ENCODE measurements at places on chromosomes 12 and 14.

- no peak for DNase-seq
Observed at GRCh38 chr12:1189163-1189562, 198.1 kb downstream of the ERC1 start.

GRCh38 chr12:4272424-4273272 lies 914 bp upstream of the CCND2 start:
- no peak for DNase-seq

DNA sequence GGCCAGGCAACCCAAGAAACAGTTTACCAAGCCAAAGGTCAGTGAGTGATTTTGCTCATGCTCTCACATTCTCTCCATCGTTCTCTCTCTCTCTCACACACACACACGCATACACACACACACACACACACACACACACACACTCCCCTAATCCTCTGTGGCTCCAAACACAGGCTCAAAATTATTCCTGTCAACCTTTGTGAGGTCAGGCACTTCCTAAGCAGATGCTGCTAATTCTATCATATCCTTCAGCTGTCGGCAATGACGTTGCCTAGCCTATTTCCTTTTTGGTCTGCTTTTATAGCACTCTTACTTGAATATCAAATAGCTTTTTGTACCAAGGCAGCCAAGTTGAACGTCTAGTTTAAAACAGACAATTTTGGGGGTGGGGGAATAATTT lies 98.9 kb upstream of the EGLN3 start:
- no peak for DNase-seq

DNA sequence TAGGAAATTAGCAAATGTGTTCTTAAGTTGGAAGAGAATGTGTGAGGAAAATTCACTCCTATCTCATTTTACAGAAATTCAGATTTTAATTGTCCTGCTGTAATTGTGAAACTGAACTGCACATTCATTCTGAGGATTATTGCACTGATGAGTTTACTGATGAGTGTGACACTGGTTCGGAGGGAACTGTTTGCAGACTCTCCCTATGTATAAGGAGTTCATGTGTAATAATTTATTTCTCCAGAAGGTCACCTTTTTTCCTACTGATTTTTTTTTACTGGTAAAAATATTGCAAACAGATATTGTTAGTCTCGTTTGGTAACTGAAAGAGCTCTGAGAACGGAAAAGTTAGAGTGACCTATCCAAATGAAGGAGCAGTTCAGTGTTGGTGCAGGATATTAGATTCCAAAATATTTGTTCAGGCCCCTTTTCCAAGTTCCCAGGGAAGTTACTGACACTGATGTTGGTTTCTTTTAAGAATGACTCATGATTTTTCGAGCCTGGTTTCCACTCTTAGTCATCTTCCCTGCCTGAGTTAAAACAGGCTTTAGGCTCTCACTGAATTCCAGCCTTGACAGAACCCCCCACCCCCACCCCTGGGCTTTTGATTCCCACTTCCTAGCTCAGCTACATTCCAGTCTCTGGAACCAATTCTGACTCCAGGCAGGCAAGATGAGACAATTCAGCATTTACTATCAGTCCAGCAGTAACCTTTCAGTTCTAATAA lies 18.4 kb downstream of the ANO6 start:
- DNase-seq = no peak

- no peak for DNase-seq
Observed at GRCh38 chr12:119082016-119082415, 96.7 kb upstream of the HSPB8 start.

GRCh38 chr12:47100160-47100559 lies 20.4 kb upstream of the AMIGO2 start:
- no peak for DNase-seq

GRCh38 chr12:98735821-98736220 lies 90.7 kb downstream of the APAF1 start:
- DNase-seq = no peak

DNA sequence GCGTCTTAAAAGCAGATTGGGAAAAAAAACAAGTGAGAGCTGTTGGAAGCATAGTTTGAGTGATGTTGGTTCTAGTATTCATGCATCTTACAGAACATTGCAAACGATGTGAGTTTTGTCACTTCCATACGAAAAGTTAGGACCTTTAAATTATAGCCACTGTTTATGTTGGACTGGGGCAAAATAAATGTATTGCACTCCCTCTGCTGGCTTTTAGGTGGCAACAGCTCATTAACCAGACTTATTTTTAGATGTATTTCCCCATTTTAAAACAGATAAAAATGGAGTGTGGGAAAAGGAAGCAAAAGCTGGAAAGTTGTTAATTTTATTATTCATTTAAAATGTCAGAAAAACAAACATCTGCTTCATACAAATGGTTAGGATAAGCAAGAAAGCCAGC lies 111.9 kb downstream of the LGR5 start:
- DNase-seq = no peak

- DNase-seq = no peak
Observed at GRCh38 chr14:57987596-57988300, 121.9 kb upstream of the SLC35F4 start.

DNA sequence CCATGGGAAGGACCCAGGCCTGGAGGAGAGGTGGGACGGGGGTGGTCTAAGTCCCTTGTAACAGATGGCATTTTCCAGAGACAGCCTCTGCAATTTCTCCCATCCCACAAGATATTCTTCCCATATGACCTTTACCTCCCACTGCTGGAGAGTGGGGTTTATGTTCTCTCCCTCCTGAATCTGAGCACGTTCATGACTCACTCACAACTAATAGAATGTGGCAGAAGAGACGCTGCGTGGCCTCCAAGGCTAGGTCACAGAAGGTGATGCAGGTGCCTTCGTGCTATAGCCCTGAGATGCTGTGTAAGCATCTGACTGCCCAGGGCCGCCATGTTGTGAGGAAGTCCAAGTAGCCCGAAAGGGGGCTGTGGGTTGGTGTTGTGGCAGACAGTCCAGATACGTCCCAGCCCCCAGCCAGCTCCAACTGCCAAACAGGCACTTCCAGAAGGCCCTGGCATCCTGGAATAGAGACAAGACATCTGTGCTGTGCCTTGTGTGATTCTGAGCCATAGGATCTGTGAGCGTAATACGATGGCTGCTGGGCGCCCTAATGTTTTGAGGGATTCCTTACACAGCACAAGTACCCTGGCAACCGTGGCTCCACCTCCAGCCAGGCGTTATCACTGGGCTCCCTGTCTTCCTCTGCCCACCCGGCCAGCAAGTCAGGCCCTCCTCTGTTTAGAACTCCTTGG lies 56.1 kb upstream of the NCOR2 start:
- no peak for DNase-seq

GRCh38 chr12:19299765-19300164 lies 139.5 kb upstream of the AEBP2 start:
- no peak for DNase-seq

DNA sequence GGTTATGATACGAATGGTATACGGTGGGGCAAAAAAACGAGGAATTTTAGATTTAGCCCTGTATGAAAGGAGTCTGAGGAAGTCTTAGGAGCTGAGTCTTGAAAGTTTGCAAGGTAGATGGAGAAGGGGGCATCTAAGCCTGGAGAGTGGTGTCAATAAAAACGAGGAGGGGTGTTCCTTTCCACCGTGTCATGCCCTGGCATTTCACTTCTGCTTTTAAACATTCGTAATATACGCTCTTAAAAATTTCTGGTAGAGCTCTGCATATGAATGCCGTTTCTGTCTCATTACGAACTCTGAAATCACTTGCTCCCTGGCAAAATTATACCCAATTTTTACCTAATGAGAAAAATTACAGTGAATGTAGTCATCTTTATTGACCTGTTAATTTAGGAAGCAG lies 170.2 kb downstream of the ERC1 start:
- no peak for DNase-seq

- DNase-seq = no peak
Observed at GRCh38 chr14:34169561-34169960, 218.7 kb upstream of the EGLN3 start.

DNA sequence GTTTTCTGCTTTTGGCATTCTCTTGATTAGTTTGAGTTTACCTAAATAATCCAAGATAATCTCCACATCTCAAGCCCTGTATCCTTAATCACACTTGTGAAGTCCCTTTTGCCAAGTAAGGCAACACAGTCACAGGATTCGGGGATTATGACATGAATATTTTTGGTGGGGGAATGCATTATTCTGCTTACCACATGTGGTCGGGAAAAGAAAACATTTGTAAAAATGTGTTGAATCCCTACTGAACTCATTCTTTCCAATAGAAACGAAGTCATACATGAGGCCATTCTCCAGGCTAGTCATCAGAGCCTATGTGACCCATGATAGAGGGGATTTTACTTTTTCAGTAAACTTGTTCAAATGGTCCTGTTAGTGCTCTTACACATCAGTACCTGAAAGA lies 58.5 kb upstream of the PRICKLE1 start:
- no peak for DNase-seq

GRCh38 chr12:49208676-49209075 lies 19.8 kb upstream of the TUBA1A start:
- DNase-seq = no peak

DNA sequence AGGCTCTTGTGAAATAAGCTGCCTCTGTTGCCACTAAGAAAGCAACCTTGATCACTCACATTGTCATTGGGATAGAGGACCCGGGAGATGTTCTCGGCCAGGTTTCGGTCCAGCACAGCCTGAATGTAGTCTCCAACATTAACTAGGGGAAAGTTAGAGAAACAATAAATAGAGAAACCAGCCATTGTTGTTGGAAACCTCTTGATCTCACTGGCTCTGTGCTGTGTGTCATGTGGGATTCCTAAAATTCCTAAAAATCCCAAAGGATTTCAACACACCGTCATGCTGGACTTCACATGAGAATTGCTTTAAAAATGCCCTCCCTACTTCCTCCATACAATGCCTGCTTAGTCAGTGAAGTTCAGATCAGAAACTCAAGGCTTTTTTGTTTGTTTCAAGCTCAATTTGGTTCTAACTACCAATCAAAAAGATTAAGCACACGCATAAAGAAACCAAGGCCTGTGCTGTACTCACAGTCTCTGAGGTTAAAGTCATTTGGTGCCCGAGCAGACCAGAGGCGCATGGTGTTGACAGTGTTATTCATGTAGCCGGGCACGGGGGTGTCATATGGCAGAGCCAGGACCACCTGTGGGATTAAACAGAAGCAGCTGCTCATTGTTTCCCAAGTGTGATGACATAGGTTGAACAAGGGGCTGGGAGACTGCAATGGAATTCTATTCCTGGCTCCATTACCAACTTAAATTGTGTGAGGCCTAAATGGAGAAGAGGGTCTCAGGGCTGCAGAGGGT lies 23.6 kb downstream of the PYGL start:
- no peak for DNase-seq

DNA sequence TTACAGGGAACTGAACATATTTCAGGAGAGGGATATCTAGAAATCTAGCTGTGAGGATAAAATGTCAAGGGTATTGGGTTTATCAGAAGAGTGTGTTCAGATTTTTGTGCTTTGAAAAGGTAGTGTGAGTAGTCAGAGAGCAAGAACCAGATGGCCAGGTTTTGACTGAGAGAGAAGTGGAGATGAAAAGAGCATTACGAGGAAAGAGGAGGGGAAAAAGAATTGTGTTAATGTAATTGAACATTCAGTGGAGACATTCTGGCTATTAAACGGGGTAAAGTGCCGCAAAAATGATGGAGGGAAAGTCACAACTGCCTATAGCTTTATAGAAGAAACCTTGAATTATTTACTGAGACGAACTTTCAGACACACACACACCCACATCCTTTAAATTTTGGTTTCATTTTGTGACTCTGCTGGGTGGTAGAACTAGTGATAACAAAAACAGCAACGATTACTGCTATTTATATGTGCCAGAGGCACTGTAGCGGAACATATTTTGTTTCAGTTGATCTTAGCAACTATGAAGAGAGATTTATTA lies 213.6 kb downstream of the ERC1 start:
- no peak for DNase-seq

- DNase-seq = no peak
Observed at GRCh38 chr12:100579844-100580243, 6.4 kb downstream of the GAS2L3 start.

DNA sequence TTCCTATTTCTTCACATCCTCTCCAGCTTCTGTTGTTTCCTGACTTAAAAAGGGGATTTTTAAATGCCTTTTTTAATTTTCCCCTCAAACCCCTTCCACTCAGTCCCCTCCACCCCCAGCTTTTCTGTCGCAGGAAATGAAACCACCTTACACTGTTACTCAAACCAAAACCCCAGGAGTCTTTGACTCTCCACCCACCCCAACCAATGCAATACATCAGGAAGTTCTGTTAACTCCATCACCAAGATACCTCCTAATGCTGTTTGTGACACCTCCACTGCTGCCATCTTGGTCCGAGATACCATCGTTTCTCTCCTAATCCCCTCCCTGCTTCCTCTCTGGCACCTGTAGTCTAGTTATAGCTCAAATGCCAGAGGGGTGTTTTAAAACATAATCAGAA lies 25.4 kb upstream of the CPM start:
- DNase-seq = no peak

All from D721Med (cell line).